CD8-positive, alpha-beta memory T cell (primary cell): ENCODE measurements at places on chromosomes 7 and 10. TPM values are rescaled to one million over a fixed set of nuclear protein-coding genes. Genes with fewer than 3 reads are reported as not detected.

Gene ACTA2
- polyA plus RNA-seq = 24.4 TPM

Gene C7orf57
- not detected for polyA plus RNA-seq

Gene ELOVL3
- not detected for polyA plus RNA-seq

Gene CYP3A7
- polyA plus RNA-seq = not detected

Gene SUN3
- not detected for polyA plus RNA-seq

Gene ADCYAP1R1
- polyA plus RNA-seq = not detected

Gene COPG2
- 1.4 TPM for polyA plus RNA-seq

Gene TBATA
- polyA plus RNA-seq = not detected

Gene CLRN3
- polyA plus RNA-seq = not detected
